Stimulated activated CD4-positive, alpha-beta T cell treated with anti-CD3 and anti-CD28 coated beads, Interleukin-4, amount 100 ng/mL, for 48 hours (primary cell): ENCODE measurements at places on chromosomes 6 and 20.
A peak's percentile ranks its signal among the peaks of the same experiment; 100 is the strongest.

DNA sequence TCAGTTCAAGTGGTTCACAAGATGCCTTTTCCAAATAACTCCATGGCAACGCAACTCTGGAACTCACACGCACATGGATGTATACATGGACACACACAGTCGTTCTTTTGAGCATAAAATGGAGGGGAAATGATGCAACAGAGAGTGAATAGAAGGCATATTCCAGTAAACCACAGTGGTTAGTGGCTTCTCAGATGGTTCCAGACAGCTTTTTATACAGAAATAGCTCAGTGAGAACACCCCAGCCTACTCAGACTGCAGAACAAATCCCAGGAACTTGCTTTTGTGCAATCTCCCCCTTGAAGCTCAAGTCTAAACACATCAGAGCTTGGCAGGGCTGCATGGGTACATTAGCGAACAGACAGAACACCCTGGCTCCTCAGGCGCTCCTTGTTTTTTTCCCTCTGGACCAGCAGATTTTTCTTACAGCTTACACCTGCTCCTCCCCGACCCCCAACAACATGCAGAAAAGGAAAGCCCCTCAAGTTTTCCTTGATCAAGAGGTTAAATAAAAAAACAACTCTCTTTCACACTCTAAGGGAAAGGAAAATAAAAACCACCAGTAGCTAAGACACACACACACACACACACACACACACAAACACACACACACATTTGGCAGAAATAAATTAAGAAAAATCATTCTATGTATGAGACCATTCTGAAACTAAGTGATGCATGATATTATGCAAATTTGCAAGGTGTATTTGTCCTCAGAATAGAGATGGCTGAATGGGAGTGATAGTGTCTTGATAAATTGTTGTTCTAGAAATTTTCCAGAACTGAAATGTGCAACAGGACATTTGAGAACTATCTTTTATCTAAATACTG, 51.2 kb upstream of the RANBP9 start:
- peak; percentile 14 for DNase-seq

DNA sequence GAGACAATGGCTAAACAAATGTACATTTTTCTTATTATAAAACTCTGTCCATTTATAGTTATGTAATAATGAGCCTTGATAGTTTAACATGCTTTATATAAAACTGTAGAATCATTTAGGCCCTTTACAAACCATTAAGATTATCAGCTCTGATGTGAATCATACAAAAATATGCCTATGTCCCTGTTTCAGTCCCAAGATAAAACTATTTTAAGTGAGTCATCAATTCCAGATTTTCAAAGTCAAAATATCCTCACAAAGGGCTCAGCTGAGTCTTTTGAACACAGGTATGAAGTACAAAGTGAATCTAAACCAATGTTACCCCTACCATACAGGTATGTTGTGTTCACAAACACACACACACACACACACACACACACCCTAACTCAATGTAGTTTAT, 88.0 kb downstream of the PTPRK start:
- DNase-seq = no peak

DNA sequence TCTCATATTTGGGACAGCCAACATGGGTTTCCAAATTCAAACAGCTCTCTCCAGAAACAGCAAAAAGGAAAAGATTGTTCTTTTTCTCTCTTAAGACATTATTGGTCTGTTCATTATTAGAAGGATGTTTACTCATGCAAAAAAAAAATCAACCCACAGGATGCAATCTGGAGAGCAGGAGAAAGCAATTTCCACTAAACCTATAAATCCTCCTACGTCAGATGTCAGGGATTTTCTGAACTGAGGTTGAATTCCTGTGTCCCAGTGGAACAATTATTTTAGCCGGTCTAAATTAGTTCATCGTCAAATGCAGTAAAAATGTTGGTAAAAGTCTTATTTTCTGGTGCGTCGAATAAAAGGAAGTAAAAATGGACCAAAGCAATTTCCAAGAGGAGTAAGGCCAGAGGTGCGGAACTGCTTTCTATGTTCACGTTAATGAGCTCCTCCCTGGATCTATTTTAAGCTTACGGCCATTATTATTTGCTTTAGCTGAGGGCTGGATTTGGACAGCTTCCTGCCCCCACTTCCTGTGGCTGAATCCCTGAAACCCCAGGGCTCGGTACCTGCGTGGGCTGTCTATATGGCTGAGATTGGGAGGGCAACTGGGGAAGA, at the start of gene GABRR1:
GABRR1 (minus strand) TSS at position 60 of the 612 bp plus-strand sequence; CDS start at position 24, 36 bp downstream.
- DNase-seq = no peak

- no peak for DNase-seq
These were observed 19.2 kb upstream of the RIPOR3 start for GRCh38 chr20:50710492-50711063.

DNA sequence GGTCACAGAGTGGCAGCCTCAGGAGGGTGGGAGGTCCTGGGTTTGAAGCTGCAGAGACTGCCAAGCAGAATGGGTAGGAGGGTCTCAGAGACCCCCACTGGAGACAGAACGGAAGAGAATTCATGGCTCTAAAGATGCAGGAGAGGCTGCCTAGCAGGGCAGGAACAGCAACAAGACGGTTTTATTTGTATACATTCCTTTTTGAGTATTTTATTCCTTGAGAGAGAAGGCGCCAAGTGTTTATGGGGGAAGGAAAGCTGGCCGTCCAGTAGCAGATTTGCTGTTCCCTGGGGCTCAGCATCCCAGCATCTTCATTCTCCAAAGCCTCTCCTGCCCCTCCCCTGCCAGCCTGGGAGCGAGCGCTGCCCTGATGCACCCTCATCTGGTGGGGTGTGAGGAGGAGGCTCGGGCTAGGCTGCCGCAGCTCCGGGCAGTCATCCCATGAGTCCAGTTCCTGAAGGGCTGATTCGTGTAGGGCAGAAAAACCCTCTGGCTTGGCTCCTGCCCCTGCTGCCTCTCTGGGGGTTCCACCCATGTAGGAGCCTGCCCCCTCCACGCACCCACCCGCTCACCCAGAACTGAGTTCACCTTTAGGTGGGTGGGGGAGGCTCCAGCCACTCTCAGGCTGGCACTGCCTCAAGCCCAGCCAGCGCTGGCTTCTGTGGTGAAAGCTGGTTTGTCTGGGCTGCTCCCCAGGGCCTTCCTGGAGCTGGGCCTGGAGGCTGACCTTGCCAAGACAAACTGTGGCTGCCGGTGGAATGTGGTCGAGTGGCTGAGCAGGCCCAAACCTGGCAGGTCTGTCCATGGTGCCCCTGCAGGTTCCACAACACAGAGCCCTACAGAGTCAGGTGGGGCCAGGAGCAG, 32.4 kb downstream of the CPXM1 start:
- no peak for DNase-seq

GRCh38 chr6:124524491-124525200, 437.6 kb upstream of the RNF217 start:
- DNase-seq = no peak

DNA sequence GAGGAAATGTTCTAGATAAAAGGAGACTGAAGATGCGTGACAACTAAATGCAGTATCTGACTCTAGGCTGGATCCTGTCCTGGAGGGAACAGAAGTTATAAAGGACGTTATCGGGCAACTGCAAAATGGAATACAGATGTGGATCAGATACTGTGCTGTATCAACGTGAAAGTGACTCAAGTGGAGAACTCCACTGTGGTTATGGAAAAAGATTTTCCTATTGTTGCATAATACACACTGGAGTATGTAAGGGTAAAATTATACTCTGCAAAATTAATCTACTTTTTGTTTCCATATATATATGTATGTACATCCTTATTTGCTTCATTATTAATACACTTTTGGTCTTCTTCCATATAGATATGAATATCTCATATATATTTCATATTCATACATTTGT, 654.0 kb downstream of the QKI start:
- DNase-seq = no peak

- no peak for DNase-seq
These were observed 264.5 kb upstream of the BMP2 start for GRCh38 chr20:6502999-6503398.

DNA sequence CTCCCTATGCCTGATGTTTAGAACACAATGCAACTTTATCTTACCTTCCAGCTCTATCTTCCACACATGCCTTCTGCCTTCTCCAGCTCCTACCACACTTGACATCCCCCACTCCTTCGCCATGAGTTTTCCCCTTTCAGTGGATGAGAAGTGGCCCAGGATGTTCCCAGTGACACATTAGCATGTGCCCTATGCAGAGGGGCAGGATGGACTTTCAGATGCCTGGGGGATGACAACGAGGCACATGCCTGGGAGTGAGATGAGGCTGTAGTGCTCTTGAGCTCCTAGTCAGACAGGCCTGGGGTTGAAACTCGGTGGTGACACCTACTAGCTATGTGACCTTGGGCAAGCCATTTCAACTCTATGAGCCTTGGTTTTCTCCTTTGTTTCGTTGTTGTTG, 20.1 kb upstream of the SLC32A1 start:
- no peak for DNase-seq
